ENCODE measurements at places on chromosomes 6 and 20. TPM values are rescaled to one million over a fixed set of nuclear protein-coding genes. Genes with fewer than 3 reads are reported as not detected.

GRCh38 chr6:167742719-167743303, 83.9 kb upstream of the AFDN start:
- DNase-seq = no peak

GRCh38 chr6:142047934-142048592, 84.7 kb upstream of the GJE1 start:
- no peak for DNase-seq

The LGSN gene
- total RNA-seq = not detected

The SS18L1 gene
- total RNA-seq = 14.8 TPM

DNA sequence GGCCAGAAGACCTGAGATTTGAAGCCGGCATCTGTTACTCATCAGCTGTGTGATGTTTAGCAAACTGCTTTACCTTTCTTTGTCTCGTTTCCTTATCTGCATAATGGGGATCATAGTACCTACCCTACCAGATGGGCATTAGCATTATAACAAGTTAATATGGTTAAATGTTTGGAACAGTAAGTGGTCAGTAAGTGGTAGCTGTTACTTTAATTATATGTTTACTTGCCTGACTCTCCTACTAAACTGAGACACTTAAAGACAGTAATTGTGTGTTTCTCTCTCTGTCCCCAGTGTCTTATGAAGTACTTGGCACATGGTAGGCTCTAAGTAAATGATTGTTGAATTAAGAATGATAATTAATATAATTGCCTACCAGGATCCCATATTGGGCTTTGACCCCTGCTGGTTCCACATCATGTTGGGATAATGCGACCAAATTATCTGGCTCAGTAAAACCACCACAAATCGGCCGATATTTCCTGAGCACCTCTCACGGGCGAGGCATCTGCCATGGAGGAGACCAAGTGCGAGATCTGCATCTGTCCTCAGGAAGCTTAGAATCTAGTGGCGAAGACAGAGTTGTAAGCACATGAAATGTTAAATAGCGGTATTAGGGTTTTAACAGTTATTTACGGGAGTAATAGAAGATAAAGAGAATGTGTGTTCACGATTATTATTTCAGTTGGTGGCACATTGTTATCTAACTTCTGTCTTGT, 31.4 kb downstream of the PTK7 start:
- DNase-seq = peak; percentile 7

DNA sequence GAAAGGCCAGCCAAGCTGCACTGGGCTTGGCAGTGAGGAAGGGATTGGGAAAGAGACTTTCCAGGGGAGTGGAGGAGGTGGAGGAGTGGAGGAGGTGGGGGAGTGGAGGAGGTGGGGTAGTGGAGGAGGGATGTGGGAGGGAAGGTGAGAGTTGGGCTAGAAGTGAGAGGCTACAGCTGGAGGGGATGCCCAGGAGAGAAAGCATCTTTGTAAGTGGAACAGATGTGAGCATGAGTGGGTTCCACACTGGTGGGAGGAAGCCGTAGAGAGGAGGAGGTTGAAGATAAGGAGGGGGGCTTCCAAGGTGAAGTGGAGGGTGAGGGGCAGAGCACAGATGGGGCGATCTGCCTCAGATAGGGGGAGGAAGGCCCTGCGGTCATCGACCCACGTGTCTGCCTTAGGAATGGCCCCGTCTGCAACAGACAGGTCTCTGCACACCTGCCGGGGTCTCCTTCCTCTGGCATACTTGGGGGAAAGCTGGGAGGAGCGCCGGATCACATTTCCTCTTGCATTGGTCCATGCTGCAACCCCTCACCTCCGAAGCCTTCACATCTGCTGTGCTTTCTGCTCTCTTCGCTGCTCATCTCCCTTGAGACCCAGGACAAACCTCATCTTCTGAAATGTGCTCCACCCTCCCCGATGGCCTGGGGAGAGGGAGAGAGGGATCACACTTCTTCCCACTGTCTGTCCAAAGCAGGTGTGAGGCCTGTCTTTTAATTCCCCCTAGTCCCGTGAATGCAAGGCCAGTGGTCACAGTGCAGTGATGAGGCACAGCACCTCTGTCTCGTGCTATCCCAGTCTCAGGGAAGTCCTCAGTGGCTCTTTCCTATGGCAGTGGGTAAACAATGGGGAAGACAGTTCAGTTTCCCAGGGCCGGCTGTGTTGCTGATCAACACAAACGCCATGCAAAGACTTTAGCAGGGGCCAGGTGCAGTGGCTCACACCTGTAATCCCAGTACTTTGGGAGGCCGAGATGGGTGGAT, 48.6 kb upstream of the SNX9 start:
- DNase-seq = no peak

DNA sequence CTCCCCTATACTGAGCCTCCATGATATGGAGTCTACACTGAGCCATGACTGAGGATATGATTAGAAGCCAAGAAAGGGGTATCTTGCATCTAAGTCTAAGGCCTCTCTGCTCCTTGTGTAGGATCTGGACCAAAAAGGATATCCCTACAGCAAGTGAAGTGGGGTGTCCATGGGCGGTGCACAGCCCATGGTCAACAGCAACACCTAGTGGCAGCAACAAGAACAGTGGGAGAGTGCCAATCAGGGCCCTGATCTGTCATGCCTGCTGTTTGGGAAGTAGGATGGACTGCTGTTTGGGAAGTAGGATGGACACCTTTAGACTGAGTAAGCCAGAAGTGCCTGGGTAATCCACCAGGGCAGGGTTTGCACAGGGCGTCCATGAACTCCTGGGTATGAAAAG, 22.4 kb downstream of the PTGIS start:
- DNase-seq = no peak

The ZC2HC1B gene
- not detected for total RNA-seq

- DNase-seq = no peak
Observed at GRCh38 chr6:93919365-93919764, 500.0 kb upstream of the EPHA7 start.

DNA sequence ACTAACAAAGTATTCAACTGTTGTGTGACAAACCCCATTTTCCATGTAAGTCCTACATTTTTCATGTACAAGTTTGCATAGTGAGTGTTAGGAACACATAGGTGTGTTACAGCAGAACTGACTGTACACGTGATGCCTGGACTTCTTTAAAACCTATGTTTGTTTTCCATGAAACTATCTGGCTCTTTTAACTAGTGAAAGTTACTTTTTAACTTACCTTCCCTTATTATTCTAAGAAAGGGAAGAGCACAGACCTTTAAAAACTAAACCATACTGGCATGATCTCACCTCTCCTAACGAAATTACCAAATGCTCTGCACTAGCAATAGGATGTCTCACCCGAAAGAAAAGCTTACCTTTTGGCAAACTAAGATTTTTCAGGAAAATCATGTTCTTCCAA, 87.8 kb downstream of the CENPW start:
- no peak for DNase-seq

The KIF16B gene
- 11.2 TPM for total RNA-seq

The ABHD16B gene
- total RNA-seq = not detected

DNA sequence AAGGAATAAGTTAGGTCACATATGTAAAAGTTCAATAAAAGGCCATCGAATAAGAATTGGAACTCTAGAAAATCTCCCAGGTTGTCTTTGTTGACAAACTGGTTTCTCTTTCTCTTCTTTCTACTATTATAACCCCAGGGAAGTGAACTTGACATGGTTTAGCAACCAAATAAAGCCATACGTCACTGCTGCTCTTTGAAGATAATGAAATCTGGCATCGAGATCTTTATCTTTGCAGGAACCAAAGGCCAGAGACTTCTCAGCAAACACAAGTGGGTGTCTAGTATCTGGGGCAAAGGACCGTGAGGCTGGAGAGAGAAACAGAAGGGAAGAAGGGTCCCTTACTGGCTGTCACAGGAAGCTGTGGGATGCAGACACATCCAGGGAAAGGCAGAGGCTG, 286.7 kb upstream of the CDYL start:
- no peak for DNase-seq

DNA sequence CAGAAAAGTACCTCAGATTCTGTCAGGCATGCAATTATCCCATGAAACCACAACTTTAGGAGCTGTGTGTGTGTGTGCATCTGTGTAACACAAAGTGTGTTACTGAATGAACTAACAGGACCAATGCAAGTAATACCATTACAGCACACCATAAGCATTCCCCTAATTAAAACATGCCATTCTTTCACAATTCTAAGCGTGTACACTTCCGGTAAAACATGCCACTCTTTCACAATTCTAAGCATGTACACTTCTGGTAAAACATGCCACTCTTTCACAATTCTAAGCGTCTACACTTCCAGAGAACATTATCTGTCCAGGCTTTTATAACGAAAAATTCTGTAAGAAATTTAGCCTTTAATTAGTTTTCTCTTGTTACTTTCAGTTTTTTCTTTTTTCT, 238.2 kb downstream of the GMDS start:
- no peak for DNase-seq

DNA sequence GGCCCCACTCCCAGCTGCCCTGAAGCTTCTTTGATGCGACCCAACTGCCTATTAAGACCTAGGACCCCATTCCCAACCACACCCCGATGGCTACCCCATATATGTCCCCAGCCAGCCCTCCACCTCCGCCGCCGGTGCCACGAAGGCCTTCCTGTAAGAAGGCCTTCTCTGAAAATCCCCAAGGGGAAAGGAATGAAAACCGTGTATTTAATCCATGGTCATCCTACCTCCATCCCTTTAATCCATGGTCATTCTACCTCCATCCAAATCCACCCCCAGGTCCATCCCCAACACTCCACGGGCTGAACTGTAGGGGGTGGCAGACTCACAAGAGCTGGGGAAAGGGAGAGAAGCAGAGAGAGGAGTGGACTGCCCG, 545 bp upstream of the VSX1 start:
- no peak for DNase-seq

The TENT5A gene
- 27.9 TPM for total RNA-seq

GRCh38 chr6:160861824-160862223, 129.7 kb upstream of the MAP3K4 start:
- DNase-seq = no peak

The C20orf202 gene
- total RNA-seq = not detected

DNA sequence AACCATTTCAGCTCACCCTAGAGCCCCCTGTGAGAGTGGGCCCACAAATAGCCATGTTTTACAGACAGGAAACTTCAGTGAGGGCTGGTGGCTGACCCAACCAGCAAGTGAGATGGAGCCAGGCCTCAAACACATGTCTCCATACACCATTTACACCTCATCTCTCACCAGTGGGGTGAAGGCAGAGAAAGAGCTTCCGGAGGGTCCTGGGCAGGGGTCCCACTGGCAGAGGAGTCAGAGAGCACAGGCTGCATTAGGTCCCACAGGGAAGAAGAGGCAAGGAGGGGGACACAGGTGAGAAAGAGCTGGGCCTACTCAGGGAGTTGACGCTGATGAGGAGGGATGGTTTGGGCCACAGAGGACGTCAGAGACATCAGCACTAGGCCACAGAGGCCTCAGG, 172.6 kb downstream of the VEGFA start:
- DNase-seq = no peak

GRCh38 chr6:119148098-119148824, 69.8 kb upstream of the FAM184A start:
- DNase-seq = no peak

GRCh38 chr6:44076356-44077213, 50.7 kb downstream of the MRPL14 start:
- DNase-seq = no peak

The MEI4 gene
- total RNA-seq = not detected

- no peak for DNase-seq
Observed at GRCh38 chr6:17446713-17447112, 53.3 kb downstream of the CAP2 start.

GRCh38 chr6:148430897-148431296, 88.3 kb downstream of the SASH1 start:
- DNase-seq = no peak
